ENCODE measurements at places on chromosomes 4 and X. TPM values are rescaled to one million over a fixed set of nuclear protein-coding genes. Genes with fewer than 3 reads are reported as not detected.

DNA sequence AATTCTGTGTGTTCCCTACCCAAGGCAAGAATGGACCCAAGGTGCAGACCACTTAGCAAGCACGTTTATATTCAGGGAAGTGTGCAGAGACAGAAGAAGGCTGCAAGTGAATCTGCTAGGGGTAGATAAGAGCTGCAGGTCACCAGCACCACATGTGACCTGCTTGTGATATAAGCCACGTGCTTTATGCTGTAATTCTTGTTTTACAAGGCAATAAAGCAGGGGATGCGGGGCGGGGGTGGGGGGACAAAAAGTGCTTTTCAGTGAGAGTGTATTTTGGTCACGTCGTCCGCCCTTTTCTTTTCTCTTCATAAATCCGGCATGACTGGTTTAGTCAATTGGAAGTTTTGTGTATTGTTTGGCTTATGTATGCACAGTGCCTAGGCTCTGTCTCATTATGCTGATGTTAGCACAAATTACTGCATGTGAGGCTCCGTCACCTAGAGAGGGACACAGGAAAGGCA lies 192.7 kb downstream of the RBMX2 start:
- H3K4me3 ChIP-seq, result no peak overlapping the region
- DNase-seq, result no peak
- no peaks in the 10 kb centered on the region for H3K36me3 ChIP-seq
- no peaks in the 10 kb centered on the region for H3K4me1 ChIP-seq
- peaks cover 2% of the 10 kb centered on the region for H3K27me3 ChIP-seq
- H3K27ac ChIP-seq, result no peak overlapping the region

DNA sequence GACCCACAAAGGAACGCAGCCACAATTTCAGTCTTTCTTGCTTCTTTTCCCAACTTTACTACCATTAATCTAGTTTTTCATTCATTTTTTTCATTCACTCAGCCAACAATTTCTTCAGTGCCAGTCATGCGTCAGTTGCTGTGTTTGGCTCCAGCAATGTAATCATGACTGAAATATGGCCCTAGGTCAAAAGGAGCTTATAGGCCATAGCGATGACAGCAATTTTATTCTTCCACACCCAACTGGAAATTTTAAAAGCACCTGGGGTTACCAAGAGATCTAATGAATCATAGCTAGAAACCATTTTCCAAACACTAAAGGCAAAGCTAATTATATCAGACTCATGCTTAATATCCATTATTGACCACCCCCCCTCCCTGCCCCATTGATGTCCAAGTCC lies 29.8 kb upstream of the C1QTNF7 start:
- peaks cover 20% of the 10 kb centered on the region for H3K4me1 ChIP-seq
- DNase-seq, result no peak
- no peak overlapping the region for H3K4me3 ChIP-seq
- H3K36me3 ChIP-seq, result no peaks in the 10 kb centered on the region

DNA sequence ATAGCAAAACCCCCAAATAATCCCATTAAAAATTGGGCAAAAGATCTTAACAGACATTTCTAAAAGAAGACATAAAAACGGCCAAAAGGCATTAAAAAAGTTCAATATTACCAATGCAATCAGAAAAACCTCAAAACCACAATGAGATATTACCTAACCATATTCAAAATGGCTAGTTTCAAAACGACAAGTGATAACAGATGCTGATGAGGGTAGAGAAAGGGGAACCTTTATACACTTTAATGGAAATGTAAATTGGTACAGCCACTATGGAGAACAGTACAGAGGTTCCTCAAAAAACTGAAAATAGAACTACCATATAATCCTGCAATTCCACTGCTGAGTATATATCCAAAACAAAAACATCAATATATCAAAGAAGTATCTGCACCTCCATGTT lies 6.2 kb downstream of the AADAT start:
- no peak overlapping the region for H3K27ac ChIP-seq
- no peak overlapping the region for H3K4me3 ChIP-seq
- DNase-seq, result no peak
- H3K27me3 ChIP-seq, result peaks cover 29% of the 10 kb centered on the region
- H3K4me1 ChIP-seq, result no peaks in the 10 kb centered on the region

GRCh38 chr4:2241003-2241402 lies 918 bp downstream of the HAUS3 start:
- H3K27ac ChIP-seq, result peak overlapping the region; percentile 93
- peaks cover 29% of the 10 kb centered on the region for H3K36me3 ChIP-seq
- peaks cover 49% of the 10 kb centered on the region for H3K4me1 ChIP-seq

DNA sequence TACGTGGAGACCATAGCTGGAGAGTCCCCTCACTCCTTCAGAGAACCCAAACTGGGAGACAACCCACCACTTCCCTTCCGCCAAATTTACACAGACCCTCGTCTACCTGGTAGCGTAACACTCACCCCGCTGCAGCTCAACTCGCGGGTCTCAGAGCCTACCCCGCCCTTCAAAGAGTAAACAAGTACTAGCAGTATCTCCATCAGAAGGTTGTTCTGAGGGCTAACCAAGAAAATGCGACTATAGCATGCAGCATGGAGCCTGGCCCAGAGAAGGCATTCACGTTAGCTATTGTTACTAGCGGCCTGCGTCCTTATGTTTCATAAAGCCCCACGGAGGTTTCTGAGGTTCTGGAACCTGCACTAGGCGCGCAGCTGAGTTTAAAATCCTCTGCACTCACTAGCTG lies 531 bp upstream of the MANBA start:
- peaks cover 28% of the 10 kb centered on the region for H3K4me1 ChIP-seq
- H3K27ac ChIP-seq, result peak overlapping the region; percentile 26
- H3K36me3 ChIP-seq, result peaks cover 4% of the 10 kb centered on the region
- no peak for DNase-seq

GRCh38 chr4:23952258-23952657 lies 62.4 kb upstream of the PPARGC1A start:
- H3K4me3 ChIP-seq, result no peak overlapping the region
- no peak overlapping the region for H3K27ac ChIP-seq
- no peaks in the 10 kb centered on the region for H3K36me3 ChIP-seq
- no peaks in the 10 kb centered on the region for H3K4me1 ChIP-seq
- DNase-seq, result no peak

- H3K27me3 ChIP-seq, result no peaks in the 10 kb centered on the region
- no peak overlapping the region for H3K4me3 ChIP-seq
- no peaks in the 10 kb centered on the region for H3K4me1 ChIP-seq
- no peak overlapping the region for H3K27ac ChIP-seq
- no peaks in the 10 kb centered on the region for H3K36me3 ChIP-seq
Measured at GRCh38 chr4:156803056-156803455, 168.5 kb downstream of the PDGFC start.

The PNMA6F gene
- not detected for total RNA-seq

The MMRN1 gene
- not detected for total RNA-seq

The PAGE2B gene
- 0.45 TPM for total RNA-seq

The OTUD6A gene
- not detected for total RNA-seq
